ENCODE measurements at places on chromosomes 5 and 9.

DNA sequence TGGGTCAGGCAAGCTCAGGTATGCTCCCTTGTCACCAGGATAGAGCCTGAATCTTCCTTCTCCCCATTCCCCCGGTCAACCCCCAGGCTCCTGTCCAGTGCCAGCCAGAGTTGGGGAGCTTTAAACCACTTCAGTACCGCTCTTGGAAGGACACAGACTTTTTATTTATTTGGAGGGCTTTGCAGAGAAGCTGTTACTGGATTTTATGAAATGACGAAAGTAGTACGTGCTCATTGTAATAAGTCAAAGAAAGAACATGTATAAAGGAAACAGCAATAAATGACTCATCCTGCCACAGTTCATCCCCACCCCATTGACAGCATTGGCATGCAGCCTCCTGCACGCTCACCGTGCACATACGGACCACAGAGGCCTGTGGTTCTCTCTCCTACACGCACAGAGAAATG, 230.3 kb downstream of the AUH start:
- DNase-seq: no peak

- DNase-seq: no peak
Measured at GRCh38 chr5:82011761-82012160, 39.9 kb downstream of the ATG10 start.

DNA sequence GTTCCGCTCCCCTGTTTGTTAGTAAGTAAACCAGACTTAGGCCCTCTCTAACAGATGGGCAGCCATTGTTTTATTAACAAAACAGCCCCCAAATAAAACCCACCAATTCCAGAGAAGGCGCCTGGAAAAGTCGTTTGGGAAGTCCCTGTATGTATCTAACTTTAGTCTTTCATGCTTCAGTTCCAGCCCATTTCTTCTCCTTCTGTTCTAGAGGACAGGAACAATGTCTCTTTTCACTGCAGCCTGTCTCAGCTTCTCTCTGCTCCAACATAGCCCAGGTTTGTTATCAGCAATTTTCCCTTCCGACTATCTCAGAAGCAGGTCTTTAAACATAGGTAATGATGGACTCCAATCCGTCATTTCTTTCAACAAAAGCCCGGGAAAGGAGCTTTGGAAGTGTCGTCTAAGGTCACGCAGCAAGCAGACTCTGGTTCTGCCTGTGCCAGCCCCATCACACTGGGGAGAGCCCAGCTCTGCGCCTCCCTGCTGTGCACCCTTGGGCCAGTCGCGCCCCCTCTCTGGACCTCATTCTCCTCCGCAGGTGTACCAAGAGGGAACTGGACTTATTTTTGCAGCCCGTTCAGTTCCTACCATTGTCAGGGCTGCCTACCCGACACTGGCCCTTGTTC, 9.6 kb upstream of the AKNA start:
- no peak for DNase-seq

GRCh38 chr5:88881571-88881971, 1.4 kb downstream of the MEF2C start:
- DNase-seq: no peak

Measured in renal pelvis (tissue), 12 donors.